ENCODE measurements at places on chromosomes 16 and 17. TPM values are rescaled to one million over a fixed set of nuclear protein-coding genes. Genes with fewer than 3 reads are reported as not detected.
A peak's percentile ranks its signal among the peaks of the same experiment; 100 is the strongest.

DNA sequence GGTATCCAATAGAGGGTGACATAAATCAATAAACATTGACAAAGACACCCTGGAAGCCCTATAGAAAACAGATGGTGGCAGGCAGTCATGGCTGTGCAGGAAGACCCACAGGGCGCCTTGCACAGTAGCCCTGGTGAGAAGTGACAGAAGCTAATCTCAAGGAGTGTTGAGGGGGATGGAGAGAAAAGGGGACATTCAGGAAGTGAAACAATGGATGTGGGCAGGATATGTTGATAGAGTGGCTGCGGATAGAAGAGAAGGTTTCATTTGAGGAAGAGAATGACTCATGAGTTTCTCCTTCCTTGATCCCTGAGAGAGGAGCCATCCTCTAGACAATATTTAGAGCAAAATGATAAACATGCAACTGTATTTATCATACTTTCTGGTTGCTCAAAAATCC, 468.8 kb upstream of the HSBP1 start:
- no peak for DNase-seq

DNA sequence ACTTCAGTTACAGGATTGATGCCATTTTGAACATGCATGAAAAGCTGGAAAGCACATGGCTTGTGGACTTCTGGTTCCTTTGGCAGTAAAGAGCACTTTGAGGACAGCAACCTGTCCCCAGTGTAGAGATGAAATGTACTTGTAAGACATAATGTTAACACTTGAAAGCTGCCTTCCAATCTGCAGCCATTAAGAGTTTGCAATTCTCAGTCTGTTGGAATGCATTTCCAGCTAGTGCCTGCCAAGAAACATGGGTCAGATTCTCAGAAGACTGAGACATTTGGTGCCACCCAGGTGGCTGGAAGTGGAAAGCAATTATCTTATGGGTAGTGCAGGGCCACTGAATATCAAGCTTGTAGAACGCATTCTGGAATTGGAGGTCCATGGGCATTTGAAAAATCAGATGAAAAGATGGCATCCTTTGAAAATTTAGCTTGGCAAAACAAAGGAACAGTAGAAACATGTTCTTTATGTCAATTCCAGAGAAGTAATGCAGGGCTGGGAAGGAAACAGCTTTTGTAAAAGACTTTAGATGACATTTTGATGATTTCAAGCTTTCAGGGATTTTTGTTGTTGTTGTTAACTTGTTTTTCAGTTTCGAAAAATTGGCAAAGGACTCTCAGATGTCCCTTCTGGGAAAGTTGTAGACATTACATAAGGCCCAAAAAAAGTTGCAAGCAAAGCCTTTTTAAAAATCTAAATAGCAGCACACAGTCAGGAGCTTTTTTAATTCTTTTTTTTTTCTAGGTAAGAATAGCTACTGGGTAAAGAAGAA, 147.0 kb downstream of the ABCA8 start:
- DNase-seq, result no peak

The PPY gene
- not detected for total RNA-seq

DNA sequence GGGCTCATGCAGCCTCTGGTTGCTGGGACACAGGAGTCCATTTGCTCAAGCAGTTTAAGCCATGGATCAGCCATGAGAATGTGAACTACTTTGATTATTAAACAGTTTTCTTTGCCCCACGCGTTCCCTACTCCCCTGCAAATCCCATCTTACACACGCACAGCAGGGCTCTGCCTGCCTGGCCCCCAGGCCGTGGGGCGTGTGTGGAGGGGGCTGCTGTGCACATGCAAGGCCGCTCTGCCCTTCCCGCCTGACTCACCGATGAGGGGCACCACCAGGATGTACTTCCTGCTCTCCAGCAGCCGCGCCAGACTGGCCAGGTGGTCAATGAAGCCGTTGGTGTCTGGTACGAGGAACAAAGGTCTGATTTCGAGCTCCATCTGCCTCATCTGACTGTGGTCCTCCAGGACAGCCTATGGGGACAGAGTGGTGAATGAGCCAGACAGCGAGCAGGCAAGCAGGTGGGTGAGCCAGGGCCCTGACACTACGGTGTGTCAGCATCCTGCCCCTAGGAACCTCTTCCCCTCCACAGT, 13.7 kb downstream of the HIC1 start:
- DNase-seq, result peak; percentile 53

- peak; percentile 42 for DNase-seq
Observed at GRCh38 chr16:66273644-66274334, 92.7 kb upstream of the CDH5 start.

The AURKB gene
- 40.2 TPM for total RNA-seq

Measured in HFFc6 (cell line).